ENCODE measurements at places on chromosomes 6 and 20.

DNA sequence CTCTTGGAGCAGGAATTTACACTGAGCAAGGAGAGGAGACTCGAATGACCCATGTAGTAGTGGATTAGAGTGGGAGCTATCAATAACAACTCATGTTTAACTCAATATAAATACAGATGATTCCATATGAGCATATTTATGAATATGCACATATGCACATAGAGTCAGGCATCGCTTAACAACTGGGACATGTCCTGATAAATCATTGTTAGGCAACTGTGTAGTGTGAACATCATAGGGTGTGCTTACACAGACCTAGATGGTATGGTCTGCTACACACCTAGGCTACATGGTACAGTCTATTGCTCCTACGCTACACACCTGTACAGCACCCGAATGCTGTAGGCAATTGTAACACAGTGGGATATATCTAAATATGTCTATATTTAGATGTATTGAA, 75.9 kb upstream of the RALGAPA2 start:
- no peak for DNase-seq

DNA sequence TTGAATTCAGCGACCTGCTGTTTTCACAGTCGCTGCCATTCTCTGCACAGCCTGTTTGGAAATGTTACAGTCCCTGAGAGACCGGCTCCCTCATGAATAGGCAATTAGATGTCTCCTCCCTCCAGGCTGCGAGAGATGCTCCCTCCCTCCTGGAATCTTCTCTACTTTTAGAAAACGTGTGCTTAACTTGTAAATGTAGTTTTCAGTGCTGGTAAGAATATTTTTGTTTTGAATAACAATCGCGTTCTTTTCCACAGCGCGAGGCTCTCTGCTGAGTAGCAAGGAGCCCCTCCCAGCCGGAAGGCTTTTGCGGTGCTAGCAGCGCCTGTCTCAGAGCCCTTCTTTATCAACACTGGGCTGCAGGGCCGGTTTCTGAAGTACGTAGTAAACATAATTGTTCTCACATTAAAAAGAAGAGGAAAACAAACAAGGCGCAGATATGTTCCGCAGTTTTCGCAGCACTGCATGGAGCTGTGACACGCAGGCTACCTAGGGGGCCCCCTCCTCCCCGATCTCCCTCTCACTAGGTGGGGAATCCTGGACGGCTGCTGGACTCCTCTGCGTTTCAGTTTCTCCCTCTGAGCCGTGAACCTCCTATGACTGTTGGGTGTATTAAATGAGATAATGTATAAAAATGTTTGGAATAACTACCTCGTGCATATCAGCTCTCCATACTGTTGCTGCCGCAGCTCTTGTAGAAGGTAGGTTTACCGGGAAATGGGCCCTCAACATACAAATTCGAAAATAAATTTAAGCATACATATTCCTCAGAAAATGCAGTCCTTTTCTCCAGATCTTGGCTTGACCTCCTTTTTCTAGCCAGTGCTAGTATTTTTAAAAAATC, 79.0 kb upstream of the SPACA1 start:
- DNase-seq = no peak

GRCh38 chr20:45969712-45970634, 2.0 kb downstream of the ZNF335 start:
- peak; percentile 14 for DNase-seq

DNA sequence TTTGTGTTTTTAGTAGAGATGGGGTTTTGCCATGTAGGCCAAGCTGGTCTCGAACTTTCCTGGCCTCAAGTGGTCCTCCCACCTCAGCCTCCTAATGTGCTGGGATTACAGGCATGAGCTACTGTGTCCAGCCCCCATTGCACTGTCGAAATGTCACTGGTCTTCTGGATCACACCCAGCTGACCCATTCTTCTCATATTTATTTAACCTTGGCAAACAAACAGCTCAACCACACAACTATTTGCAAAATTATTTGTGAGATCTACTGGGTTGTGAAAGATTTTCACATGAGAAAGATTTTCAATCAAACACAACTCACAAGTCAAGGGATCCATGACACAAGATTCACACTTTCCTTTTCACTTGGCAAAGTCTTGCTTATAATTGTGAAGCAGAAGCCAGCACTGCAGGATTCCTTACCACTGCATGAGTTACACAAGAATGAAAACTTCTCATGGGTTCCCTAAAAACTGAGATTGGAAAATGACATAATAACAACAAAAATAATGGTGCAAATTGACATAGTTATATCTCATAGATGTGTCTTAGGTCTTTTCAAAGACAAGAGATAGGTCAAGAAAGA, 2.0 kb upstream of the CST9L start:
- no peak for DNase-seq
